ENCODE measurements at places on chromosomes 3 and 15. TPM values are rescaled to one million over a fixed set of nuclear protein-coding genes. Genes with fewer than 3 reads are reported as not detected.

Gene KIF7
- total RNA-seq: 18.2 TPM

Gene GOLGA8G
- total RNA-seq: not detected

Gene GOLGA8Q
- total RNA-seq: 1.6 TPM

Gene MAP3K13
- total RNA-seq: 26.9 TPM

Gene POLQ
- total RNA-seq: 1.2 TPM

Gene ABTB1
- 73.4 TPM for total RNA-seq

Gene TIMP4
- 5.0 TPM for total RNA-seq

Gene ADGRG7
- total RNA-seq: not detected

Gene RETNLB
- not detected for total RNA-seq

Gene CLRN1
- not detected for total RNA-seq

Gene FRMD5
- total RNA-seq: not detected

Gene IL20RB
- total RNA-seq: not detected

Gene TJP1
- total RNA-seq: 119 TPM

All from osteocyte (in vitro differentiated cells).